ENCODE measurements at places on chromosomes 1 and 21.

DNA sequence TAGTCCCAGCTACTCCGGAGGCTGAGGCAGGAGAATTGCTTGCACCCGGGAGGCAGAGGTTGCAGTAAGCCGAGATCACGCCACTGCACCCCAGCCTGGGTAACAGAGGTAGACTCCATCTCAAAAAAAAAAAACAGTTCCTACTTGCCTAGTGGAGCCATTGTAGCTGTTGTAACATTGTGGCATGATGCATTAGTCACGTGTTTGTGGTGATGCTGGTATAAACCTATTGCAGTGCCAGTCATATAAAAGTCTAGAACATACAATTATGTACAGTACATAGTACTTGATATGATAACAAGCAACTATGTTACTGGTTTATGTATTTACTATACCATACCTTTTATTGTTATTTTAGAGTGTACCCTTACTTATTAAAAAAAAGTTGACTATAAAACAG is 16.2 kb downstream of the KYAT3 start:
- no peak for DNase-seq

- no peak for DNase-seq
These were observed 36.9 kb upstream of the GPR37L1 start for GRCh38 chr1:202085682-202086373.

- no peak for DNase-seq
These were observed 52.9 kb downstream of the SNRPE start for GRCh38 chr1:203914292-203914691.

DNA sequence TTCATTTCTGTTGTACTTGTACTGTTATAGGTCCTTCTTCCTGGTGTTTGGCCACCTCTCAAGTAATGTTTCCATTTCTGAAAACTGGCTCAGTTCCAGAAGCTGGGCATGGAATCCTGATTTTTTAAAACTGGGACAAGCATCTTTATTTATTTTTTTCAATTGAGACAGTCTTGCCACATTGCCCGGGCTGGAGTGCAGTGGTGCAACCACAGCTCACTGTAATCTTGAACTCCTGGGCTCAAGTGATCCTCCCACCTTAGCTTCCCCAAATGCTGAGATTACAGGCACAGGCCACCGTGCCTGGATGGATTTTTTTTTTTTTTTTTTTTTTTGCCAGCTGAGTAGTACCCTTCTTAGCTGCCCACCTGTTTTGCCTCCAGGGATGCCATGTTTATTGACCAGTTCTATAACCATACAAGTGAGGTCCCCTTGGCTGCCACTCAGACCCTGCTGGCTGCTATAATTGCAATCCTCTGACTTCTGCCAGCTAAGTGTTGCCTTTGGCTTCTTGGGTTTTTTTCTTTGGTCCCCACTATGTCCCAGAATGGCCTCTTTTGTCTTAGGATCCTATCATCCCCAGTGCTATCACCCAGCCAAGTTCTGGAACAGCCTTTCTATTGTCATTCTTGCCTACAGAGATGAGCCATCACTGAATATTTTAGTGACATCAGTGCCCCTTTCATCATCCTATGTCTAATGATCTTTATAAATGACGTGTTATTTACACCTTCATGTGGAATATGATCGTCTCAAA is 3.9 kb upstream of the DIP2A start:
- no peak for DNase-seq

DNA sequence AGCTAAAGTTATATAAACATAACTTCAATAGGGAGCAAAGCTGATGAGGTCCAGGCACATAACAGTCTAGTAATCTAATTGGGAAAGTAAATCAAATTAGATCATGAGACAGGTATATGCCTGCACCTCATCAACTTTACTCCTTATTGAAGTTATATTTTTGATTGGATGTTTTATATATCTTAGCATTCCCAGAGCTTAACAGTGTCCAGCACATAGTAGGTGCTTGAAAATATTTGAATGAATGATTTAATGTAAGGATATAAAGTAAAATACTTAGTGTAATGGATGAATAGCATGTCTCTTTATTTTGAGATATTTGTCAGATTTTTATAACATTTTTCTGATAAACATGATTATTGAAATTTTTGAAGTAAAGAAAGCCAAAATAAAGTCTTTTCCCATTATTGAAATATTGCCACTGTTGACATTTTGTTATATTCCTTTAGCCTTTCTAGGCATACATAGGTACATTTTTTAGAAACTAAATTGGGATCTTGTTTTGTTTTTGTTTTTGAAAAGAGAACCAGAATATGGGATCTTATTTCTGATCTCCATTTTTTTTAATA is 2.8 kb downstream of the CDC7 start:
- DNase-seq = no peak

DNA sequence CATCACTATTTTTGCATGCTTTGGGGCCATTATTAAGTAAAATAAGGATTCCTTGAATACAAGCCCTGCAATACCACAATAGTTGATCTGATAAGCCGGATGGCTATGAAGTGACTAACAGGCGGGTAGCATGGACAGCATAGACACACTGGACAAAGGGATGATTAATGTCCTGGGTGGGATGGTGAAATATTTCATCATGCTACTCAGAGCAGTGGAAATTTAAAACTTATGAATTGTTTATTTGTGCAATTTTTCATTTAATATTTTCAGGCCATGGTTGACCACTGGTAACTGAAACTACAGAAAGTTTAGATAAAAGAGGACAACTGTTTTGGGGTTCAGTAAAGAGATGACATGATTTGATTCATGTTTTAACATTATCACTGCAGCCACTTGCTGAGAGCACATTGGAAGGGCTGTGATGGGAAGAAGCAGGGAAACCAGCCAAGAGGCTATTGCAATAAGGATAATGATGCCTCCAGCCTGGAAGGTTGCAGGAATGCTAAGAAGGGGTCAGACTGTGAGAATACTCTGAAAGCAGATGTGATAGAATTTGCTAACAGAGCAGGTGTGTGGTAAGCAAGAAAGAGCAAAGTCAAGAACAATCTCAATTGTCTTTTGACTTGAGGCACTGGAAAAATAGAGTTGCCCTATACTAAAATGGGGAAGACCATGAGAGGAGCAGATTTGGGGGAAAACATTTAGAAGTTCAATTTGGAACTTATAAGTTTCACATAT is 62.5 kb upstream of the TNFSF4 start:
- no peak for DNase-seq

DNA sequence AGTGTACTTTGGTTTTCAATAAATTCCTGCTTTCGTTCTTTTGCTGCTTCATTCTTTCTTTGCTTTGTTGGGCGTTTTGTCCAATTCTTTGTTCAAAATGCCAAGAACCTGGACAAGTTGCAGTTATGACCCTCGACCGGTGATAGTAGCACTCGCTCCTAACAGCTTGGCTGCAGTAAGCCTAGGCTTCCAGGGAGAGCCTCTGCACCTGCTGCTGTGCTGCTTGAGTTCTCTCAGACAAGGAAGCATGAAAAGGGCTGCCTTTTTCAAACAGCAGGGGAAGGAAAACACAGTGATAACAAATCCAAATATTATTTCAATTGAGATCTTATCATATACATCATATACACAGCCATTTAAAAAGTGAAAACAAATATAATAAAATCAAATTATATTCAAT is 12.8 kb upstream of the RIPK4 start:
- DNase-seq = no peak

GRCh38 chr1:158283965-158284364 is 5.8 kb upstream of the CD1C start:
- no peak for DNase-seq

- peak; percentile 79 for DNase-seq
These were observed 19.5 kb downstream of the UBASH3A start for GRCh38 chr21:42423197-42423675.

GRCh38 chr1:35555601-35556477 is 1.4 kb downstream of the KIAA0319L start:
- no peak for DNase-seq

DNA sequence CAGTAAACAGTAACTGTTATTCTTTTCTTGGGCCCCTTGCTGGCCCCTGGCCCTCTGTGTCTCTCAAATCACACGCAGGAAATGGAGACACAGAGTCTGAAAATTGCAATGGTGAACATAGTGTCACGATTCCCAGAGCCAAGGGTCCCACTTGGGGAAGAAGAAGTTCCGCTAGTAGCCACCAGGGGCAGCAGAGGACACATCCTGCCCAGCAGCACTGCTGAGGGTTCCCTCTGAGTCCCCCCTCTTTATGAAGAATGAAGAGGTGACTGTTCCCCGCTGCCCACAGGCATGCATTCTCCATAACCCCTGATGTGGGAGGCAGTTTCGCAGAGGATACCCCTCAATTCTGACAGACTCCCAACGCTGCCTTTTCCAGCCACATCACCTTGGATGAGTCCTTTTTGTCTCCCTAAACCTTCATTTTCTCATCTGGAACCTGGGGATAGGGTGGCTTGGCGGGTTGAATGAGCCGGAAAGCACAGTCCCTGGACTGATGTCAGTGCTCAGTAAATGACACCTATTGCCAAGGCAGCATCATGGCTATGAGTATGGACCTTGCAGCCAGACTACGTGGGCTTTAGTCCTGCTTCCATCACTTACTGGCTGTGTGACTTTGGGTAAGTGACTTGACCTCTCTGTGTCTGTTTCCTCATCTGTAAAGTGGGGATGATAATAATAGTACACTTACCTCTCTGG is 238.0 kb upstream of the TMEM51 start:
- DNase-seq = peak; percentile 70

DNA sequence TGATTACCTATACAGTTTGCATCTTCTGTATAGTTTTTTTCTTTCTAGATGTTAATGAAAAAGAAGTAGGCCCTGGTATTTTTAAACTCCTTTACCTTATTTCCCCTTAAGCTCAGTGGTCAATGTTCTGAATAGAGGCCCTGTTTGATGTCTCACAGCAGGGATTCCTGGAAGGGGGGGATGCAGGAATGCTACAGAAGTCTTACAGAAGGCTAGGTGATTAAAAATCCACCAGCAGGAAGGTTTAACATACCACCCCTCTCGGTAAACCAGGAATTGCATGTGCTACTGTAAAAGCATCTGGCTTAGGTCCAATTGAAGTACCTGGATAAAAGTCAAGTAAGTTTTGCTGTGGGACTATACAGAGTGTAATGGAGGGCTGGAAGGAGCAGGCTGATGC is 78.3 kb downstream of the NOS1AP start:
- DNase-seq = no peak

DNA sequence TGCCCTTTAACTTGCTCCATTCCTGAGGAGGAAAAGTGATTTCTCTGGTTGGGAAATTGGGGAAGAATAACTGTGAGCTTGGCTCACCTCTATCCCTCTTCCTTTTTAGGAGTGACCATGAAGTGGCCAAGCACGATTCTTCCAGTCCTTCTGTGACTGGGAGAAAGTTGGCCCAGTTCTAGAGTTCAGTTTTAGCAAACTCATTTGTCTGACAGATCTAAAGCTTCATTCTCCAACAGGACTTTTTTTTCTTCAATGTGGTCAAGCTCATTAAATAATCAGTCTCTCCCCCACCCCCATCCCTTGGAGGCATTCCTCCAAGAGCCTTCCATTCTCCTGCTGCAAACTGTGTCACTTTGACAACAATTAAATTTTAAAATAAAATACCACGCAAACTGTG is 6.4 kb upstream of the AGL start:
- DNase-seq = no peak

GRCh38 chr1:204265665-204266064 is 51.9 kb upstream of the GOLT1A start:
- DNase-seq = no peak

DNA sequence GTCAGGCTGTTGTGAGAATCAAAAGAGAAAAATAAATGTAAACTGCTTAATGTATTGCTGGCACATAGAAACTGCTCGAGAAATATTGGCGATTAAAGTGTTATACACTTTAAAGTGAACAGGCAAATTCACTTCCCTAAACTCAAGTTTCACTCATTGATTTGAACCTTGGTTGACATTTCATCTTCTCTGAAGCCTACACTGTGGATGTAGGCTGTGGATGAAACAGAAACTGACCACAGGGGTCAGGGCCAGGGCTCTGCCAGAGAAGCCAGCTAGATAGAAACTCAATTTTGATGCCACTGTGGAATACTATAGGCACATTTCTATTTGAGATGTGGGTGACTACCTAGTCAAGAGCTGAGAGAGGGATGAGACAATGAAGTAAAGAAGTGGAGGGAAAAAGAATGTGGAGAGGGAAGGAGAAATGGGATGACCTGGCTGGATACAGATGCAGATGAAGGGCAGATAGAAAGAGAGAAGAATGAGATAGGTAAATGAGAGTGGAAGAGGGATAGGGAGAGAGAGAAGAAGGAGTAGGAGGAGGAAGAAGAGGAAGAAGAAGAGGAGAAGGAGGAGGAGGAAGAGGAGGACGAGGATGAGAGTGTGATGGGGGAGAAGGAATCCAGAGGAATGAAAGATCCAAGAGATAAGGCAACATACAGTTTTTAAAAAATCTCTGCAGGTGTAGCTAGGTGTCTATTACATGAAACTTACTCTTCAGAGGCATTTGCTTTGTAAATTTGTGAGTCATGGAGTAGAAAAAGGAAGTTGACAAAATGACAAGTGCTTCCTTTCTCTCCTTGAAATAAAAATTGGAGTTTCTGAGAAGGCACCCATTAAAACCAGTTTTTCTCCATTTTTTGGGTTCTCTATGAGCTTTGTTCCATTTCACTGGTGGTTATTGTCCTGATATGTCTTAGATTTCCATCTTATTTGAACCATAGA is 17.4 kb upstream of the CD1D start:
- DNase-seq = no peak

DNA sequence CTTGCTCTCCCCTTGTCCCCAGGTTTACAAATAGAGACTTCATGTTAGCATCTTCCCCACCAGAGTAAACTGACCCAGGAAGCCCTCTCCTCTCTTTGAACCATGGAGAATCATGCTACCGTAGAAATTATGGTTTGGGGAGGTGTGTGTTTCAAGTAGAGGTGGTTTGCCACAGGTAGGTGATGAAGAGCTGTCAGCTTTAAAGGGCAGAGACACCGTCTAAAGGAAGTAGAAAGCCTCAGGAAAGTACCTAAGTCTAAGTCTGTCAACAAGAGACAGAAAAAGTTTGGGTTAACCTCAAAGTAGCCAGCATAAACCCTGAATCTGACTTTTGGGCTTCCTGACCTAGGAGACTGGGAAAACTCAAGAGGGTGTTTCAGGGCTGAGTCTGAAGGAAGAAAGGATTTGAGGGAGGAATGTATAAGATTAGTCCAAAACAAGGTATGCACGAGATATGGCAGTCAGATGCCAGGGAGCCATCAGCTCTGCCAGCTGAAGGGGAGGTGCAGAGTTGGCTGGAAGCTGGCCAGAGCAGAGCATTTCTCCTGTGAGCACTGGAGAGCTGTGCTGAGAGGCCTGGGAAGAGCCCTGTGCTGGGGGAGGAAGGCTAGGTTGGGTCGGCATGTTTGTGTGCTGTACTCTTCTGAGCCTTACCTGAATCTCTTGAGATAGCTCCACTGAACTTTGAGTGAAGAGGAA is 14.3 kb downstream of the ADAMTSL4 start:
- peak; percentile 69 for DNase-seq

GRCh38 chr1:150066838-150067183 is 765 bp upstream of the VPS45 start:
- peak; percentile 70 for DNase-seq

DNA sequence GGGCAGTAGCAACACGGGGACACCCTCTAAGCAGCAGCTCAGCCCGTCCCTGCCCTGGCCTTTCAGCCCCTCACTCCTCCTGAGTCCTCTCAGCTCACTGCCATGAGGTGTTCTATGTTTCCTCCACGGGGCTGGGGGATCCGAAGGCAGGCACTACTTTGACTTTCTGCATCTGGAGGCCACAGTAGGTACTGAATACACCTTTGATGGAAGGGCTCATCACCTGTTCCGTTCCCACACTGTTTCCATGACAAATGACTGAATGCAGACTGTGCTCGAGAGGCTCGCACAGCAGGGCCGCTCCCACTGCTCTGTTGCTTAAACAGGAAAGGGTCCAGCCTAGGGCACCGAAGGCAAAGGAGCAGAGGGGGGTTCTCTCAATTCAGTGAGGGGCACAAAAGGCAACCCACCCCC is 77.6 kb upstream of the DNAH14 start:
- no peak for DNase-seq

GRCh38 chr1:119341372-119341947 is 27.1 kb upstream of the HAO2 start:
- DNase-seq = no peak
